ENCODE measurements at places on chromosomes 3 and 15.
A peak's percentile ranks its signal among the peaks of the same experiment; 100 is the strongest.

- no peak for DNase-seq
These were observed 253.2 kb downstream of the BBX start for GRCh38 chr3:107775974-107776373.

DNA sequence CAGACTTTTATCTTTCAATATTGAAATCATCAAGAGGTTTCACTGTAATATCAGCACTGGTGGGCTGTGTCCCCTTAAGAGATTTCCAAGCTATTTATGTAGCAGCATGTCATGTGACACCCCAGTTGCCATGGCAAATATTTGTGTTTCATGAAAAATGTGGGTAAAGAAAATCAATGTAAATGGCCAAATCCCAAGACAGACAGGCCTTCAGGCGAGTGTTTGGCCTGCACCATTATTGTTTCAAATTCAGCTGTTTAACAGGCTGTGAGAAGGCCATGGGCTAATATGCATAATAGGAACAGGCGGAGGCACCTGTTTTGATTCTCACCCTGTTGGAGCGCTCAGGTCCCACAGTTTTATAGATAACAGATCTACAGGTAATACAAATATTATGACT, 104.2 kb downstream of the IQCH start:
- no peak for DNase-seq

GRCh38 chr15:99076555-99077308, 28.1 kb upstream of the SYNM start:
- DNase-seq = peak; percentile 82

DNA sequence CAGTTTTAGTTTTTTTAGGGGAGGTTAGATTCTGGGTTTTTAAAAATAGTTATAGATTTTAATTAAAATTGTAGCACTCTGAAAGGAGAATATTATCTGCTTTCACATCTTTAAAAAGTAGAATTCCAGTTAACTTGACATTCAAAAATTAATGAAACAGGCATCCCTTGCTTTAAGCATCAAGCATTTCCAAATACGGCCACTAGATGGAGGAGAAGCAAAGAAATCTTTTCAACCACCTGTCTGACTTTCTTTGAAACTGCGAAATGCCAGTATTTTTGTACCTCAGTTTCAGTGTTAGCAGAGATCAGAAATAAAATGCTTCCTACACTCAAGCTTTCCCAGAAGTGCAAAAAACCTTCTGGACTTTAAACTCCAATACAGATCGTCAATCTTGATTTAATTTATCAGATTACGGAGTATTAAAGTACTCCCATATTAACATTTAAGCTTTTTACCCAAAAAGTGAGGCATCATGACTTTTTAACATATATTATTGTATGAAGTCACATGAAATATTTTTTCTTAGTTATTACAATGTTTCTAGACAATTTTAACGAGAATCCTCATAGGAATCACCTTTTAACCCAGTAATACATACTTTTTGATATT, 153.3 kb downstream of the P3H2 start:
- peak; percentile 63 for DNase-seq

GRCh38 chr3:82462977-82463376, 701.5 kb upstream of the GBE1 start:
- no peak for DNase-seq

- no peak for DNase-seq
These were observed 50.6 kb downstream of the SV2B start for GRCh38 chr15:91150502-91151160.

DNA sequence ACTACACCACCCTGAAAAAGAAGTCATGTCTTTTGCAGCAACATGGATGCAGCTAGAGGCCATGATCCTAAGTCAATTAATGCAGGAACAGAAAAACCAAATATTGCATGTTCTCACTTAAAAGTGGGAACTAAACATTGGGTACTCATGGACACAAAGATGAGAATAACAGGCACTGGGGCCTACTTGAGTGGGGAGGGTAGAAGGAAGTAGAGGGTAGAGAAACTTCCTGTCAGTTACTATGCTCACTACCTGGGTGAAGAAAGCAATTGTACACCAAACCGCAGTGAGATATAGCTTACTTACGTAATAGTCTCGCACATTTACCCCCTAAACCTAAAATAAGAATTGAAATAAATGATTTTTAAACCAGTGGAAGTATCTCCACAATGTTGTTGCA, 480.5 kb upstream of the ARRDC4 start:
- DNase-seq = no peak

GRCh38 chr3:178352326-178353005, 183.8 kb upstream of the KCNMB2 start:
- DNase-seq = peak; percentile 85

DNA sequence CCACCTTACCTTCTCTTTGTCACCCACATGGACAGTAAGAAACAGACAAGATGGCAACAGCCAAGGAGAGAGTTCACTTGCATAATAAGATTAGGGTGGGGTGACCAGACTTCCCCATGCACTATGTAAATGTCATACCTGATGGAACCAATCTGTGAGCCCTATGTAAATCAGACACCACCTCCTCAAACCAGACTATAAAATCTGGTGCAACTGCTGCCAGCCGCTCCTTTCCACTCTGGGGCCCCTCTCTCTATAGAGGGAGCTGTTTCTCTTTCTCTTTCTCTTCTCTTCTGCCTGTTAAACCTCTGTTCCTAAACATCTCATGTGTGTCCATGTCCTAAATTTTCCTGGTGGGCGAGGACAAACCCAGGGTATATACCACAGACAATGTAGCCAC, 405.5 kb upstream of the CNTN4 start:
- no peak for DNase-seq

GRCh38 chr3:172476347-172476746, 28.1 kb upstream of the GHSR start:
- DNase-seq = peak; percentile 21

- DNase-seq = no peak
These were observed 10.9 kb downstream of the KLF13 start for GRCh38 chr15:31337352-31338031.

DNA sequence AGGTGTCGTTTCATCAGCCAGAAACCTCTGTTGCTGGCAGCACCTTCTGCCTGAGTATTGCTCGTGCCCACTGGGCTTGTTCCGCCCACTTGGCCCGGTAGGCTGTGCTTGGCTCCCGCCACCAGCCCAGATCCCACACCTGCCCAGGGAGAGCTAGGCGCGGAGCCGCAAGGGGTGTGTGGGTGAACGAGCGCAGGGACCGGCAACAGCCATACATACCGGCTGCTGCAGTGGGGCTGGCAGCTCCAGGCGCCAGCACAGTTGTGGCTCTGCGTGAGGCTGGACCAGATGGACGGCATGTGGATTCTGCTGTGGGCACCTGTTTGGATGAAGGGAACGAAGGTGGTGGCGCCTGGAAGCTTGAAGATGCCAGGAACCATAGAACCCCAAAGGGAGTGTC, 331.5 kb upstream of the MCTP2 start:
- no peak for DNase-seq

GRCh38 chr15:27627623-27628022, 471.5 kb downstream of the OCA2 start:
- no peak for DNase-seq

GRCh38 chr15:65752151-65752700, 39.9 kb downstream of the DENND4A start:
- DNase-seq = no peak

GRCh38 chr3:119809249-119810017, 27.5 kb downstream of the NR1I2 start:
- DNase-seq = no peak

DNA sequence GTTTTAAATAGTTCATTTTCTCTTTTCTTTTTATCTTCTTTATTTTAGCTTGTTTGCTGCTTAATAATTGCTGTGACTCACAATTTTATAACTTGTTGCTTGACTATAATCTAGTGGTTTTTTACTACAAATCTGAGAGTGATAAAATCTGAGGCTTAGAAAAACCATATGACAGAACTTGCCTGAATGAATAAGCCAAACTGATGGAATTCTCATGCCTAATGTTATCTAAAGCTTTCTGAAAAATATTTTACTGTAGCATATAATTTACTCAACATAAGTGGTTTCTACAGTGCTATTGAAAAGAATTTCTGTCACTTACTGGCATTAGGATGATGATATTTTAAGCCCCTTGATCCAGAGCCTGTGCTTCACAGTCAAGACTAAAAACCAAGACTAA, 175.1 kb downstream of the VGLL3 start:
- DNase-seq = no peak

DNA sequence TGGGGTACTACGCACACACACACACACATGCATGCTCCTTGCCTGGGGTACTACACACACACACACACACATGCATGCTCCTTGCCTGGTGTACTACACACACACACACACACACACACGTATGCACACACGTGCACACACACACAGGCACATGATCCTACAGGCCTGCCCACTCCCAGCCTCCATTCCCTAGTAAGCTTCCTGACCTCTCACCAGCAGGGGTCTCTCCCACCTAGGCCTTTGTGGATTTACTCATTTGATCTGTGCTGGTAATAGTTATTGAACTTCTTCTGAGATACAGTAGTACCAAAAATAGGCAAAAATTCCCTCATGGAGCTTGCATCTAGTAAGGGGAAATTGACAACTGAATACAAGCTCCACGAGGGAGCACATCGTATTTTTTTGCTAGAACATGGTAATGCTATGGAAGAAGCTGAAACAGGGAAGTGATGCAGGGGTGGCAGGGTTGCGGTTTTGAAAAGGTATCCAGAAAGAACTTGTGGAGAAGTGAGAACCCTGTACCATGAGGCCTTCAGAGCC, 19.1 kb downstream of the TTC21A start:
- DNase-seq = peak; percentile 61

GRCh38 chr15:75565062-75565970, 13.8 kb downstream of the PTPN9 start:
- no peak for DNase-seq

- DNase-seq = no peak
These were observed 2.3 kb downstream of the OCA2 start for GRCh38 chr15:28096670-28097431.

GRCh38 chr3:73727854-73728253, 103.1 kb upstream of the PDZRN3 start:
- DNase-seq = peak; percentile 61

DNA sequence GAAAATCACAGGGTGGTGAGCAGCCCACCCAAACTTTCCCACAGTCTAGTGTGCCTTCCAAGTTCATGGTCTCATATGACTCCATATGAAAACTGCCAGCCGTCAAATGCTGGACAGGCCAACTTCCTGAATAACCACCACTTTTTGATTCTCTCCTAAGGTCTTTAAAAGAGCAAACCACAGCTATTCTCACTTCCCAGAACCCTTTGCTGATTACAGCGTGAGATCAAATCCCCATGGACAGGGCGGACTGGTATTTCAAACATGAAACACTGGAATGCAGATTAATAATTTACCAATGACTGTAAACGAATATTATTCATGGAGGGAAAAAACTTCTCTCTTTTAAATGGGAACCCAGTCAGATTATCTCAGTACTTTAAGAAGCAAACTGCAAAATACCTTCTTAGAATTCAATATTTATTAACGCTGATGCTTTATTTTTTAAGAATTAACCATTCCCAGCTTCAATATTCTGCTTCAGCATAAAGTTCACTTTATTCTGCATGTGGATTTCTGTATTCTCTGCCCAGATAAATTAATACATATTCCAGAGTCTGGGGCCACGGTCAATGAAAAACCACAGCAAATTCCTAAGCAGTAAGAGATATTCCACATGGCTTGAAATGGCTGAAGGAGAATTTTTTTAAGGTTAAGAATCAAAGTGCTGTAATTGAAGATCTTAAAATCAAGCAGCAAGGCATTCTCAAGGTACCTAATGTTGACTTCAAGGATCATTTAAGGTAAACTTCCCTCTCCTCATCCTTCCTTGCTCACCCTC, 42.9 kb downstream of the MYO1E start:
- peak; percentile 27 for DNase-seq

GRCh38 chr15:71239592-71240364, 124.5 kb downstream of the THSD4 start:
- peak; percentile 57 for DNase-seq

GRCh38 chr15:101570241-101570640, 80.7 kb upstream of the PCSK6 start:
- DNase-seq = no peak

DNA sequence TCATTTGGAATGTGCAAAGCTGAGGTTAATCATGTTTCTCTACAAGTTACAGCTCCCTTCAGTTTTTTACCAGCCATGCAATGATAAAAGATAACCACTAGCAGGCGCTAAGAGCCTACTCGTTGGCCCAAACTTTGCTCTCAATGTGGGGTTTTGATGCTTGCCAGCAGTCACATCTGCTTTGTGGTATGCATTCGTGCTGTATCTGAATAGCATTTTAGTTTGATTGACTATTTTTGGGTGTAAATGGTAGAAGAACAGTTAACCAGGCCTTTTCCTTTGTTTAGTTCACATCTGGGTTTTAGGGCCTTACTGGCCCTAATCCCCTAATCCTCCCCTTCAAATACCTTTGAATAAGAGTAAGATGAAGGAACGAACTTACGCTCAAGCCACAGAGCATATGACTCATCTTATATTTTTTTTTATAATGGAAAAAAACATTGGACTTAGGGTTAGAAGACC, 4.4 kb upstream of the CLDN11 start:
- peak; percentile 92 for DNase-seq

- DNase-seq = no peak
These were observed 1.2 kb downstream of the SLC51A start for GRCh38 chr3:196217307-196218154.

DNA sequence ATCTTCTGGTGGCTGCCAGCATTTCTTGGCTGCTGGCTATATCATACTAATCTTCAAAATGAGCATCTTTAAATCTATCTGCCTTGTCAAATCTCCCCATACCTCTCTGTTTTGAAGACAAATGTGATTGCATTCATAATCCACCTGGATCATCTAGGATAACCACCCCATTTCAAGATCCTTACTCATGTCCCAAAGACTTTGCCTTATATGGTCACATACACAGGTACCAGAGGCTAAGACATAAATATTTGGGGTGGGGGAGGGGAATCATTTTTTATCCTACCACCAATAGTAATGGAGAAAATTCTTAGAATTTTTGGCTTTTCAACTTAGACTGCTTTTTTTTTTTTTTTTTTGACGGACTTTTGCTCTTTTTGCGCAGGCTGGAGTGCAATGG, 970.8 kb downstream of the PLOD2 start:
- DNase-seq = no peak

DNA sequence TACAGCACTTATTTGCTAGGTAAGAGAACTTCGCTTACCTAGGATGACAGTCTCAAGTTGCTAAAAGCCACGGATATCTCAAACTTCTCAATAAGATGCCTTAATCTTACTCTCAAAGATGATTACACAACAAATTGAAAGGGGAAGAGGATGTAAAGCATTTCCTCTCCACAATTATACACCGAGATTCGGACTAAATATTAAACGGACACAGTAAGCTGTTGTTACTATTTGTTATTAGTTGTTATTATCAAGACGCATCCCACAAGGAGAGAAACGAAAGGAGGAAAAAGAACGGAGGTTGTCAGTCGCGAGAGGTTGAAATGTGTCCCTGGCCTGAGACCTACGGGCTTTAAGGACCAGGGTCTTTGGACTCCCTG, 660 bp downstream of the ZNF106 start:
- DNase-seq = peak; percentile 7

DNA sequence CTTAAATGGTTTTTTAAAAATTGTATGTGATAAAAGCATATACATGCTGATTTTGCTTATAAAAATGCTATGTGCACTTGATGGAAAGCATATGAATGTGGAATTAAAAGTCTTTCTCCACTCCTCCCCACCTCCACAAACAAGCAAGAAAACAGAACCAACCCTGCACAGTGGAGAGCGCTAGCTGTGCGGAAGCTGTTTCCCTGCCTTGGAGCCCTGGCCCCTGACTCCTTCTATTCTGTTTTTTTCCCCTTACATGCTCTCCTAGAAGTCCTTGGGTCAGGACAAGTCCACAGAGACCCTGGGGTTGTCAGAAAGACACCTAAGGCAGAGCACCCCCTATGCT, 64.2 kb downstream of the BOC start:
- DNase-seq = no peak
